G401 (cell line): ENCODE measurements at places on chromosomes 11 and 22. TPM values are rescaled to one million over a fixed set of nuclear protein-coding genes. Genes with fewer than 3 reads are reported as not detected.

Gene TUBA8
- total RNA-seq, result 0.49 TPM in 1 of 2 replicates, not detected in the other

Gene SYT7
- total RNA-seq, result 1.6 and 3.4 TPM in 2 replicates

- DNase-seq, result no peak
Measured at GRCh38 chr11:30481796-30482195, 104.4 kb downstream of the MPPED2 start.

GRCh38 chr22:23233084-23233531 is 52.8 kb downstream of the BCR start:
- DNase-seq, result peak; percentile 72

- DNase-seq, result no peak
Measured at GRCh38 chr11:119015054-119015611, 3.0 kb downstream of the RPS25 start.

GRCh38 chr11:64770120-64770519 is 8.2 kb downstream of the SF1 start:
- no peak for DNase-seq

- no peak for DNase-seq
Measured at GRCh38 chr11:122791411-122791810, 46.9 kb upstream of the CRTAM start.

Gene RPS6KB2
- total RNA-seq, result 121 and 125 TPM in 2 replicates

Gene KRTAP5-4
- not detected in 2 replicates for total RNA-seq

Gene MS4A3
- total RNA-seq, result not detected in 2 replicates

Gene TNNT3
- not detected in 2 replicates for total RNA-seq

Gene RBMXL2
- total RNA-seq, result not detected in 2 replicates

Gene CHRM4
- total RNA-seq, result 0.55 and 5.2 TPM in 2 replicates

DNA sequence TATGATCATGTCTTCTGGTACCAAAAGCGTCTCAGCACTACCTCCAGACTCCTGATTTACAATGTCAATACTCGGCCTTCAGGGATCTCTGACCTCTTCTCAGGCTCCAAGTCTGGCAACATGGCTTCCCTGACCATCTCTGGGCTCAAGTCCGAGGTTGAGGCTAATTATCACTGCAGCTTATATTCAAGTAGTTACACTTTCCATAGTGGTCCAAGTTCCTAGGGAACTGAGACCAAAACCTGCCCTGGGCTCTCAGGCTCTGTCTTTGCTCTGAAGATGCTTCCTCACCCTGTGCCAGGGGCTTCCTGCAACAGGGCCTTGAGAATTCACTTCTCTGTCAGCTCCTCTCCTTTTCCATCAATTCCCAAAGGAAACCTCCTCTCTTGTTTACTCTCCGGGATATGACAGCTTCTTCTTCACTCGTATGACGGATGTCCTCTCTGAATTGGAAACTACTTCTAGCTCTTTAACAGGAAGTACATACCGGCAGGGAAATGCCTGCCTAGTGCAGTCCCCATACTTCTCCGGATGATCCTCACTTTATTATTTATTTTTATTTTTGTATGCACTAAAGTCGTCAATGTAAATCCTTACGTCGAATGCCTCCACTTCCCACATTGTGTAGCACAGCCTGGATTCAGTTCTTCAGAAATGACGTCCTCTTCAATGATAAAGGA is 29.6 kb upstream of the PRAME start:
- DNase-seq, result no peak

- no peak for DNase-seq
Measured at GRCh38 chr11:57501953-57502352, 13.5 kb downstream of the SLC43A1 start.

Gene ASRGL1
- total RNA-seq, result 26.6 and 28.1 TPM in 2 replicates

DNA sequence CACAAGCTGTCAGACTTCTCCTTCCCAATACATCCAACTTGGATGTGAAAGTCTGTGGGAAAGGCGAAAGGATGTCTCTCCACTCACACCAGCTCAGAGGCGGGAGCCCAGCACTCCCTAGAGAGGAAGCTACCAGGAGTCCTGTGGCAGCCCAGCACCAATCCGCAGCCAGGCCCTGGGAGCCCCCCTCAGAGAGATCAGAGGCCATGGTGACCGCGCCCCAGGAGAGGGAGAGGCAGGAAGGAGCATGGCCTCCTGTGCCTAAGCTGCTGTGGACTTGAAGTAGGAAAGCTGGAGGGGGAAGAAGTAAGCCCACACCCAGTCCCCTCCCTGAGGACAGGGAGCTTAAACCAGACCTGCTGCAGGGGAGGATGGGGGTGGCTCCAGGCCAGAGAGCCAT is 24.4 kb upstream of the IGSF9B start:
- no peak for DNase-seq

DNA sequence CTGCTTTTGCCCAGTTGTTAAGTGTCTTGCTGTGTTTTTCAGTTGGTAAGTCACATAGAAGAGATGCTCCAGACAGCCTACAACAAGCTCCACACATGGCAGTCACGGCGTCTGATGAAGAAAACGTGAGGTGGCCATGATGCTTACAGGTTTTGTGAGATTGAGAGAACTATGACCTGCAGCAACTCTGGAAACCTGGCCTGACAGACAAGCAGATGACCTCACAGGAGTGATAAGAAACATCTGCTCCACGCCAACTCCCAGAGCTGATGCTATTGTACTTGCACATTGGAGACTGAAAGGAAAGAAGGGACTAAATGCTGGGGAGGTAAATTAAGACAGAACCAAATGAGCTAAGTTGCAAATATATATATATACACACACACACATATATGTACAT is 28.6 kb upstream of the LDHA start:
- no peak for DNase-seq

GRCh38 chr11:81497202-81497804 is 1236.4 kb downstream of the FAM181B start:
- peak; percentile 15 for DNase-seq

DNA sequence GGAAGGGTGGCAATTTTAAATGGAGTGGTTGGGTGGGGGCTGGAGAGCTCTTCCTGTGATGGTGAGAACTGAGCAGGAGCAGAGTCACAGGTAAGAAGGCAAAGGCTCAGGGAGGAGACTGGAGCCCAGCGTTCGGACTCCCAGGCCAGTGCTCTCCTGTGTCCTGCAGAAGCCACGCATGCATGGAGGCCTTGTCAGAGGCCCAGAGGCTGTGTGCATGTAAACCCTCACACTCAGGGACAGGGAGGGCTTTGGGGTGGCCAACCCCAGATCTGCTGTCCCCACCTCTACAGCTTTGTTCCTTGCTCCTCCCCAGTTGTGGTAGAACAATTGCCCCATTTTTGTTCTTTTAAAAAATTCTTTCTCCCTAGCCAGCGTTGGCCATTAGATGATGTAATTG is 130.4 kb upstream of the PARVA start:
- no peak for DNase-seq

DNA sequence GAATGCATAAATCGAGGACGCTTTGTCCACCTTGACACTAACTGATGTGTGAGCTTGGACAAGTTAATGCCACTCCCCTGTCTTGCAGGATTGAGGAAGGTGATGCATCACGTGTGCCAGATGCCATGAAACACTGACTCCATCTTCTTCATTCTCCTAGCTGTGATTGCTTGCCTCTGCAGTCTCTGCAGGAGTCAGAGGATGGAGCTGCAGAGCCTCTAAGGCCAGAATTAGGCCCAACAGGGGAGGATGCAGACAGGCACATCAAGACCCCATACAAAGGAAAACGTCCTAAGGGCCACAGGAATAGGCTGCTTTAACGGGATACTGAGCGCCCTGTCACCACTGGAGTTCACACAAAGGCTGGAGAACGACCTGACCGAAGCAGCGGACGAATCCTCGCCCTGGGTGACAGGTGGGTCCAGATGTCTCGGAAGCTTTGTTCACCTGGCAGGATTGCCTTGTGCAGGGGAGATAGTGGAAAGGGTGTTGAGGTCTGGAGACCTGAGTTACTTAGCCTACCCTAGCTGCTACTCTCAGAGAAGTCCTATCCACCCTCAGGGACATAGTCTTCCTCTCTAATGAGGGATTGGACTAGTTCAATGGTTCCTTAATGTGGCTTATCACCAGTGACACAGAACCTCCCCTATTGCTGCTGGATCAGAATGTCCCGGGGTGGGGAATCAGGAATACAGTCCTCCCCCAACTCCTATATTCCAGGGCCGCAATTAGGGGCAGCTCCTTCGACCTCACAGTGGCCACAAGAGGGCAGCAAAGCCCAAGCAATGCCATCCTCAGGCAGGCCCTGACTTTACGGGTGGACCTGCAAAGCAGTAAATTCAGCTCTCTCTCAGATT is 32.4 kb downstream of the DBX1 start:
- peak; percentile 73 for DNase-seq

- no peak for DNase-seq
Measured at GRCh38 chr11:82663535-82663934, 70.1 kb downstream of the FAM181B start.
